ENCODE measurements at places on chromosomes 3 and 15.

- no peak for DNase-seq
Measured at GRCh38 chr3:122572940-122573412, 4.5 kb upstream of the PARP15 start.

DNA sequence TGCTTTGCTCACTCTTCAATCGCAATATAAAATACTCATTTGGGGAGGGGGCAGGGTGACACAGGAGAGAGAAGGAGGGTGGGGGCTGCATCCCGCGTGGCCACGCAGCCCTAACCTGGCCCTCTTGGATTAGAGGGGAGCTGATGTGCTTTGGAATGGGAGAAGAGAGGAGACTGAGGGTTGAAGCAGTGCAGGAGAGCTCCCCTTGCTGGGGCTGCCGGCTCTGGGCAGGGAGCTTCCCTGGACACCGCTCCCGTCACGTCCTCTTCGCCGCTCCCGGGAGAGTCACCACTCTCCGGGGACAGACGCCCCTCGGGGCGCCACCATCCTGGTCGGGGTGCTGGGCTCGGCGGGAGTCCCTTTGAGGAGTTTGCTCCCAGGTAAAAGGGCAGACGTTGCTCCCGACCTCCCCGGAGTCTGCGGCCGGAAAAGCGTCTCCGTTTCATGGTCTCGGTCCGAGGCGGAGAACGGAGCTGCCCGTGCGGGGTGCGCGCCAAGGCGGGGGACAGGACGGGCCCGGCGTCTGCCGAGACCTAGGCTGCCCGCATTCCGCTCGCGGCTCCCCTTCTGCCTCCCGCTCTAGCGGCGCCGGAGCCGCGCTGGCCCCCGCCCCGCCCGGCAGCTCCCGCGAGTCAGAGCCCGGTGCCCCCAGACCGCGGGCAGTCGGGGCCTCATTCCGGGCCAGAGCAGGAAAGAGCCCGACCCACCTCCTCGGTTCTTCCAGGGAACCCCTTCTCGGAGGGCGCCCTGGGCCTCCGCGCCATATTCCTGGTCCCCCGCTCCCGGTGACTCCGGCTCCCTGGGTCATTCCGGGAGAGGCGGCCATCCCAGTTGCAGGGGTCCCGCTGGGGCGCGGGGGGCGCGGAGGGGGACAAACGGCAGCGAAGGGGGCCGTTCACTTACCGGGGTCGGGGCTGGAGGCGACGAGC lies 603 bp downstream of the SLC7A14 start:
- no peak for DNase-seq

GRCh38 chr15:57866149-57866736 lies 159.7 kb downstream of the POLR2M start:
- no peak for DNase-seq

GRCh38 chr3:157280786-157281185 lies 120.8 kb upstream of the CCNL1 start:
- DNase-seq, result no peak

GRCh38 chr3:78090382-78090781 lies 1050.5 kb downstream of the ROBO2 start:
- no peak for DNase-seq

All from anterior cingulate cortex (tissue), 58 donors.